ENCODE measurements at places on chromosomes 16 and 17. TPM values are rescaled to one million over a fixed set of nuclear protein-coding genes. Genes with fewer than 3 reads are reported as not detected.

The MYOCD gene
- total RNA-seq = 0.64 TPM

DNA sequence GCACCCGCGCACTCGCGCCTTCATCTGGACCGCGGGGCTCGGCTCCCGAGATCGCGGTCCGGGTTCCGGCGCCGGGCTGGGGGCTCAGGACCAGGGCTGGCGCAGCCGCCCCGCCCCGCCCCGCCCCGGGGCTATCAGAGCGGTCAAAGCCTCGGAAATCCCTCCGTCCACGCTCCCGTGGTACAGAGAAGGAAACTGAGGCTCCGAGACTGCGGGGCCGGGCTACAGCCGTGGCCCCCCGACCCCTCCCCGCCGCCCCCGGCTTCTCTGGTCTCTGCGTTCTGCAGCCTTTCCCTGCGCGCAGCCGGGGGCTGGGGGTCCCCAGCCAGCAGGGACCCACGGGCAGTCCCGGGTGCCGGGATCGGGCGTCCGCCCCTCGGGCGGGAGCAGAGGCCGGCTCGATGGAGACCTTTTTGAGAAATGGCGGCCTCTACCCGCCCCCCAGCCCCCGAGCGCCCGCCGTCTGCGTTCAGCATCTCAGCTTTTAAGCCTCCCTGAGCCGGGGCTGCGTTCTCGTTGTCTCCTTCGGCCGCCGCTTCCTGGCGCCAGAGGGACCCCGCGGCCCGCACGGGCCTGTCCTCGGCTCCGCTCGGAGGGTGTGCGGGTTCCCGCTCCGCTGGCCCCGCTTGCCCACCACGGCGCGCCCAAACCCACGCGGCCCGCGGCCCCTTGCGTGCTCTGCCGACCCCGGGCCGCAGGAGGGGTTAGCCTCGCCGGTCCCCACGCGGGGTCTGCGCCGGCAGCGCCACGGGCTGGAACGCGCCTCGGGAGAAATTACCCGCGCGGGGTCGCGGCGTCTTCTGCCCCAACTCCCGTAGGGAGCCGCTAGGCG is 1.5 kb upstream of the NPTX1 start:
- no peaks in the 10 kb centered on the region for H3K36me3 ChIP-seq
- no peak for DNase-seq
- peaks cover 97% of the 10 kb centered on the region for H3K27me3 ChIP-seq
- H3K4me1 ChIP-seq = peaks cover 27% of the 10 kb centered on the region
- H3K27ac ChIP-seq = no peak overlapping the region
- H3K4me3 ChIP-seq = peak overlapping the region; percentile 33

The NPB gene
- total RNA-seq = 2.0 TPM

The TBC1D3K gene
- not detected for total RNA-seq

- H3K27ac ChIP-seq = peak overlapping the region; percentile 34
- no peak for DNase-seq
- H3K36me3 ChIP-seq = no peaks in the 10 kb centered on the region
- no peaks in the 10 kb centered on the region for H3K4me1 ChIP-seq
Observed at GRCh38 chr16:53768167-53768566, 64.2 kb downstream of the FTO start.

The PLA2G10 gene
- total RNA-seq = not detected

DNA sequence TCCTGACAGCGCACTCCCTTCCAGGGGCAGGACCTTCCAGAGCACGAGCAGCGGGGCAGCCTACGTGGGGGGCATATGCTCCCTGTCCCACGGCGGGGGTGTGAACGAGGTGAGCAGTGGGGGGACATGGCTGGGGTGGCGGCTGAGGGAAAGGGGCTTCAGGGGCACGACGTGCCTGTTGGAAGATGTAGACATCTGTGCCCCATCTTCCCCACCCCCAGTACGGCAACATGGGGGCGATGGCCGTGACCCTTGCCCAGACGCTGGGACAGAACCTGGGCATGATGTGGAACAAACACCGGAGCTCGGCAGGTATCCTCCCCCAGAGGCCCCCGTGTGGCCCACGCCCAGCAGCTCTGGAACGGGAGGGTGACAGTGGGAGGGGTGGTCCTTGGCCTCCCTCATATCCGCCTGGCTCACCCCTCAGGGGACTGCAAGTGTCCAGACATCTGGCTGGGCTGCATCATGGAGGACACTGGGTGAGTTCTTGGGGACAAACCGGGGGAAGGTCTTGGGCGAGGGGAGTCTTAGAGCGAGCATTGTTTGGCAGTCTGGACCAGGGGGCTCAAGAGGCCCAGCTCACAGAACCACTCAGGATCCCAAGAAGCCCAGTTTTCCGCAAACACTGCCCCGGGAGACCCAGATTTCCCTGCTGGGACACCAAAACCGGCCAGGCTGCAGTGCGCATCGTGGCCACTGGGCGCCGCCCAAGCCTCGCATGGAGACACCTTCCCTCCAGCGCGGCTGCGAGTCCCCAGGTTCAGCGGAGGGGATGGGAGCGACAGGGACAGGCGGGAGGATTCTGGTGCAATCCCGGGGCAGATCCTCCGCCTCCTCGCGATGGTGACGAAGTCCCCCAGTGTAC is 15.7 kb downstream of the ADAM11 start:
- no peaks in the 10 kb centered on the region for H3K36me3 ChIP-seq
- H3K27me3 ChIP-seq = peaks cover 6% of the 10 kb centered on the region
- peak; percentile 83 for DNase-seq

The OR4D1 gene
- not detected for total RNA-seq

The CACNA1H gene
- total RNA-seq = 2.5 TPM

The TXNDC11 gene
- 47.9 TPM for total RNA-seq

- no peak overlapping the region for H3K27ac ChIP-seq
- H3K4me3 ChIP-seq = no peak overlapping the region
- no peaks in the 10 kb centered on the region for H3K36me3 ChIP-seq
- H3K4me1 ChIP-seq = no peaks in the 10 kb centered on the region
- no peak for DNase-seq
Observed at GRCh38 chr16:65757064-65757463, 609.4 kb upstream of the CDH5 start.

The KRT9 gene
- total RNA-seq = not detected

The C16orf89 gene
- total RNA-seq = 5.1 TPM

The BAIAP2 gene
- total RNA-seq = 21.0 TPM

GRCh38 chr16:83963277-83964119 is 4.5 kb upstream of the NECAB2 start:
- DNase-seq = no peak
- H3K27ac ChIP-seq = no peak overlapping the region
- H3K4me3 ChIP-seq = no peak overlapping the region

The KIF19 gene
- total RNA-seq = 0.44 TPM

The KRT13 gene
- not detected for total RNA-seq

DNA sequence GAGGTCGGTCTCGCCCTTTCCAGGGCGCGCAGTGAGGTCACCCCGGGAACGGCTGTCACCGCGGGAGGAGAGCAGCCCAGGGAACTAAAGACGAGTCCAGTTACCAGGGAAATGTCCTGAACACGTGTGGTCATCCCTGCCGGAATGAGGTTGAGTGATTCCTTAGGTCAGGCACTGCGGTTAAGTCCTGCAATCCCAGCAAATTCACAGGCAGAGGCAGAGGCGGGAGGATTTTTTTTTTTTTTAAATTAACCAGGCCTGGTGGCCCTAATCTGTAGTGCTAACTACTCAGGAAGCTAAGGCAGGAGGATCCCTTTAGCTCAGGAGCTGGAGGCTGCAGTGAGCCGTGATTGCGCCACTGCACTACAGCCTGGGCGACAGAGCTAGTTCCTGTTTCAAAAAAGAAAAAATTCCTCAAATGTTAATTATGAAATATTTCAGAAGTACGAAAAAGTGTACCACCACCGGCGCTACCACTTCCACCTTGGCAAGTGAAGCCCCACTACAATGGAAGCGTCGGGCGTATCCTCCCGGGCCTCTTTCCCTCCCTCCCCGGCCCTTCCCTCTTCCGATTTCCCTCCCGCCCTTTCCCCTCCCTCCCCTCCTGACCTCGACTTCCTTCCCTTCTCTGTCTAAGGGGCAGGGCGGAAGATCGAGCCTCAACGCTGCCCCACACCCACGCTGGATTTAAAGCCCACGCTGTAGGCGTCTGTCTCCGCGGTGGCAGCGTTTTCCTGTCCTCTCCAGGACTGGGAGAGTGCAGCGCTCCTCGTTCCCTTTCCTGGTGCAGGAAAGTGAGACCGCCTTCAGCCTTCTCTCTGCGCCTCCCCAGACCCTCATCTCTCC is 27.3 kb downstream of the SLFN11 start:
- DNase-seq = no peak
- H3K36me3 ChIP-seq = no peaks in the 10 kb centered on the region
- H3K4me1 ChIP-seq = peaks cover 8% of the 10 kb centered on the region
- peak overlapping the region; percentile 59 for H3K4me3 ChIP-seq
- H3K27ac ChIP-seq = peak overlapping the region; percentile 59
- no peaks in the 10 kb centered on the region for H3K27me3 ChIP-seq

- no peaks in the 10 kb centered on the region for H3K4me1 ChIP-seq
- no peaks in the 10 kb centered on the region for H3K27me3 ChIP-seq
- no peaks in the 10 kb centered on the region for H3K36me3 ChIP-seq
- no peak overlapping the region for H3K27ac ChIP-seq
- H3K4me3 ChIP-seq = no peak overlapping the region
Observed at GRCh38 chr17:29723278-29724047, 100.8 kb upstream of the CORO6 start.

DNA sequence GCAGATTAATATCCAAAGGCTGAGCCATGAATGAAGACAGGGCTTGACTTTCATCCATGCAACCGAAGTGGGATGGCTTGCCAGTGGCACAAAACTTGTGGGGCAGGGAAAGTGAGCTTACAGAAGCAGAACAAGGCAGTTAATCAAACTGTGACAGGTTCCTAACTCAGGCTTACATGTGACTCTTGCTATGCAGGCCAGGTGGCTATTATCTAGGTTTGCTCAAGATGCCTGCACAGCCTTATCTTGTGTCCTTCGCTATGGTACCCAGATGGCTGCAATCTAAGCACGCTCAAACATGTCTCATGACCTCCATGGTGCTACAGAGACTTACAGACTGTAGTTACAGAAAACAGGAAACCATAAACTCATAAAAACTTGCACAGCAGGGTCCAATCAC is 8.6 kb upstream of the DNAH9 start:
- H3K4me1 ChIP-seq = no peaks in the 10 kb centered on the region
- no peak overlapping the region for H3K27ac ChIP-seq
- H3K27me3 ChIP-seq = no peaks in the 10 kb centered on the region
- DNase-seq = no peak
- H3K4me3 ChIP-seq = no peak overlapping the region

- DNase-seq = no peak
- H3K27me3 ChIP-seq = no peaks in the 10 kb centered on the region
- H3K36me3 ChIP-seq = no peaks in the 10 kb centered on the region
- H3K4me3 ChIP-seq = no peak overlapping the region
- no peaks in the 10 kb centered on the region for H3K4me1 ChIP-seq
- no peak overlapping the region for H3K27ac ChIP-seq
Observed at GRCh38 chr16:35184356-35184870, 1725.0 kb downstream of the TP53TG3F start.

DNA sequence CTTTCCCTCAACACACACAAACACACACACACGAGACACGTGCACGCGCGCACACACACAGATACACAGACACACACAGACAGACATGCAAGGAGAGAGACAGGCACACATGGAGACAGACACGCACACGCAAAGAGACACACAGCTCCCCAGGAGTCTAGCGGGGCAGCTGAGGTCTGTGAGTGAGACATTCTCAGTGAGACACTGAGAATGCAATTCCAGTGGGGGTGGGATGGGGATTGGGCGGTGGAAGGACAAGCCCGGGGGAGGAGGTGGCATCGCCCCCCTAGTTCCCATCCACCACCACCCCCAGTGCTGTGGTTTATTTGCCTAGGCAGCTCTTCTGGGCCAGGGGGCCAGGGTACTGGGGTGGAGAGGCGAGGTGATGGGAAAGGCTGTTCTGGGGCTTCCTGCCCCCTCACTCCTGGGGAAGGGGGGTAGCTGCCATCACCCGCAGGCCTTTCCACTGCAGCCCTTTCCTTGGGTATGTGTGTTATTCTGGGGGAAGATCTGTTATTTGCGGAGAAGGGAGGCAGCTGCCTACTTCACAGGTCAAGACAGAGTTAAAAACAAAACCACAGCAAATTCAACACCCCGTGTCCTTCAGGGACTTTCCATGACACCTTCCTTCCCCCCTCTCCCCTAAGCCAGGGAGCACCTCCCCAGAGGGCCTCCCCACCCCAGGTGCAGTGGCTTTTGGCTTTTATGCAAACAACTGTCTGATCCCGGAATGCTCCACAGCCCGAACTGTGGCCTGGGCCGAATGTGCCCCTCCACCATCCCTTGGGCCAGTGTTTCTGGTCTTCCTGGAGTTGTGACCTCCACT is 18.0 kb downstream of the GRB7 start:
- no peaks in the 10 kb centered on the region for H3K36me3 ChIP-seq
- H3K27ac ChIP-seq = peak overlapping the region; percentile 97
- H3K27me3 ChIP-seq = no peaks in the 10 kb centered on the region
- no peaks in the 10 kb centered on the region for H3K4me1 ChIP-seq
- no peak overlapping the region for H3K4me3 ChIP-seq

- no peak for DNase-seq
- H3K4me1 ChIP-seq = no peaks in the 10 kb centered on the region
- H3K4me3 ChIP-seq = no peak overlapping the region
- H3K27ac ChIP-seq = no peak overlapping the region
Observed at GRCh38 chr16:7140899-7141298, 191.7 kb upstream of the RBFOX1 start.

- no peaks in the 10 kb centered on the region for H3K27me3 ChIP-seq
- H3K4me3 ChIP-seq = peak overlapping the region; percentile 100
- no peak for DNase-seq
- H3K4me1 ChIP-seq = peaks cover 14% of the 10 kb centered on the region
Observed at GRCh38 chr17:81685108-81685507, 1.3 kb downstream of the HGS start.

- no peaks in the 10 kb centered on the region for H3K27me3 ChIP-seq
- H3K4me3 ChIP-seq = no peak overlapping the region
- H3K27ac ChIP-seq = no peak overlapping the region
- DNase-seq = no peak
- no peaks in the 10 kb centered on the region for H3K36me3 ChIP-seq
Observed at GRCh38 chr16:55390630-55391237, 66.7 kb downstream of the IRX6 start.

The DYNLL2 gene
- total RNA-seq = 19.7 TPM

The OTOP2 gene
- total RNA-seq = not detected

GRCh38 chr16:88406096-88407041 is 23.6 kb downstream of the ZNF469 start:
- H3K27ac ChIP-seq = peak overlapping the region; percentile 71
- H3K4me3 ChIP-seq = peak overlapping the region; percentile 39
- H3K36me3 ChIP-seq = no peaks in the 10 kb centered on the region

Data from breast epithelium (tissue), 4 donors.